Hematopoietic multipotent progenitor cell treated with erythropoietin and hydrocortisone succinate and interleukin-3 and kit ligand, for 4 days (in vitro differentiated cells): ENCODE measurements at places on chromosomes 11 and 22.

- DNase-seq = peak; percentile 85
Measured at GRCh38 chr22:24247564-24248344, 2.9 kb upstream of the GGT5 start.

- DNase-seq = no peak
Measured at GRCh38 chr11:47443028-47443700, 5.8 kb downstream of the RAPSN start.

- peak; percentile 26 for DNase-seq
Measured at GRCh38 chr11:70610566-70611565, 212.5 kb downstream of the CTTN start.

DNA sequence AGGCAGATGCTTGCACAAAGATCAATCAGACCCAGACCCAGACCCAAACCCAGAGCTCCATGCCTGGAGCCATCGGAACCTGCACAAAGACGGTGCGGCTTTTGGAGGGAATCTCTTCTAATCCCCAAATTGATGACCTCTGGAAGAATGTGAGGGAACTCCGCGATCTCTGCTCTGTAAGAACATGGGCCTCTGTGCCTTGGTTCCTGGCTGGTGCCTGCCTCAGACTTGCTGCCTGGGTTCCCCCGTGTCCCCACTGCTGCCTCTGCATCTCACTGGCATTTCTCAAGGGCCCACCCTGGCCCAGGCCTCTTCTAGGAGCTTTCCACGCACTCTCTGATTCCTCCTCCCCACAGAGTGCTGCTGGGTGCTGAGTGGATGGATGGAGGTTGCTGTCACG lies 1044.4 kb downstream of the TBC1D22A start:
- DNase-seq = no peak

DNA sequence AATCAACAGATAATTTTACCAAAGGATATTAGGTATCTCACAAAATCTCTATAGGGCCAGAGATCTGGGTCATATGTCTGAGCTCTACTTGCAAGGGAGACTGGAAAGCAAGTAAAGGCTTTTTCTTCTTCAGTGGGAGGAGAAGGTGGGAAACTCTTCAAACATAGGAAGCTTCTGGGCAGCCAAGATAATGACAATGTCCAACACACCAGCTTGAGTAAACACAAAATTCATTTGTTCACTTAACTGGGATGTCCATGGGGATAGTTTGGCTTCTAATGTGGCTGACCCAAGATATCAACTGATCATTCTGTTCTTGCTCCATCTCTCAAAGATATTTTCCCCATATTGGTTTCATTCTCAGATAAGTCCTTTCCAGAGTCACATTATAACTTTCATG lies 37.4 kb downstream of the OR2AT4 start:
- DNase-seq = no peak

- no peak for DNase-seq
Measured at GRCh38 chr22:43921370-43921769, 2.2 kb upstream of the PNPLA3 start.

DNA sequence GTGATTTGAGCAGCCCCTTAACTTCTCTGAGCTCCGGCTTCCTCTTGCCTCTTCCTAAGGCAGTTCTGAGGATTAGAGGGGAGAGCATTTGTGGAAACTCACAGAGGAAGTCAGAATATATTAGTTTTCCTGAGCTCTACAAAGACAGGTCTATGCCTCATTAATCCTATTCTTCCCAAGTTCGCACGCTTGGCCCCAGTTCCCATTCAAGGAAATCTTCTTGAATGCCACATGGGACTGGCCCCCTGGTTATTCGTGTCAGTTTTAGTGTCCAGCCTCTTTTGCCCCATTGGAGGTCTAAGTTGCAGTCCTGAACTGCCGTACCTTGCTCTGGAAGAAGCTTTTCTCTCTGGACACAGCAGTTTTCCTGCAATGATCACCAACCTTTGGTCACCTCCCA lies 37.6 kb upstream of the ALX4 start:
- DNase-seq = no peak

- no peak for DNase-seq
Measured at GRCh38 chr22:49663823-49664222, 163.8 kb downstream of the BRD1 start.

- peak; percentile 94 for DNase-seq
Measured at GRCh38 chr11:62553080-62553838, 6.7 kb upstream of the AHNAK start.

DNA sequence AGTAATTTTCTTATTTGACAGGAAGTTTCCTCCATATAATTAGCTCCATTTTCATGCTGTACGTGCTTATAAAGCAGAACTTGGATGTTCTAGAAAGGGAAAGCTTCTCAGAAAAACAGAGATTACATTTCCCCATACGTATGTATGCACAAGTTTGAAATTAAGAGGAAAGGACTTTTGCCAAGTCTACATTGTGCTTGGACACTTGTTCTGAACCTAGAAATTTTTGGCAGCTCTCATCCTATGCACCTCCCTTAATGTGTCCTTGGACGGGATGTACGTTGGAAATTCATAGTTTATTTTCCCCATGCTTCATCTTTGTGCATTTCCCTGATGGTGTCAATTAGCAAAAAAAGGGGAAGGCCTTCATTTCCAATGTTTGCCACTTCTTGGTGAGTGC lies 322.7 kb downstream of the BLID start:
- no peak for DNase-seq

DNA sequence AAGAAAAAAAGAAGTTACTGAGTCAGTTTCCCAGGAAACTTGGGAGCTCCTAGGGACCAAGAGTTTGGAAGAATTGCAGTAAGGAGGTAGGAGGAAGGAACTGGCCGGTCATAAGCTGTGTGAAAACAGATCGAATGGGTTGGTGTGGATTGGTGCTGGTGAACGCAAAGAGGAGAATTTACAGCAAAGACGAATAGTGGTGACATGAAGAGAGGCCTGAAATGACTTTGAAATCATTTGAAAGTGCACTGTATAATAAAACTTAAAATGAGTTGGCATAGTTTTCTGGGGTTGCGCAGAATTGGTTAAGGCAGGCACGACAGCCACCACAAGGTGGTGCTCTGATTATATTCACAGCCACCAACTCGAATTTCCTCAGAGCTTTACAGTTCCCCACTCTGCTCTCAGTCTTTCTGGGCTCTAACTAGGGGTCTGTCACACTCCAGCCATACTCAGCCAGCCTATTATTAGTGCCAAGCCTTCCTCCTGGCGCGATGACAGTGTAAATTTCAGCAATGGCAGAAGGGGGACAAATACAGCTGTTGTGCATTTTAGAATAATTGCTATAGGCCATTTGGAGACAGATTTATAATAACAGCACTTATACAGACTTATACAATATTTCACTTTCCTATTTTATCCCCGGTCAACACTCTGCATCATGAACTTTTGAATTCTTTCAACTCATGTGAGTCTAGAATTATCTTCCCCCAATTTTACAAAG lies 8.3 kb upstream of the HTR3B start:
- DNase-seq = peak; percentile 65

- no peak for DNase-seq
Measured at GRCh38 chr11:77402218-77402556, 71.7 kb downstream of the PAK1 start.

GRCh38 chr11:18312663-18313420 lies 9.1 kb downstream of the HPS5 start:
- DNase-seq = no peak

DNA sequence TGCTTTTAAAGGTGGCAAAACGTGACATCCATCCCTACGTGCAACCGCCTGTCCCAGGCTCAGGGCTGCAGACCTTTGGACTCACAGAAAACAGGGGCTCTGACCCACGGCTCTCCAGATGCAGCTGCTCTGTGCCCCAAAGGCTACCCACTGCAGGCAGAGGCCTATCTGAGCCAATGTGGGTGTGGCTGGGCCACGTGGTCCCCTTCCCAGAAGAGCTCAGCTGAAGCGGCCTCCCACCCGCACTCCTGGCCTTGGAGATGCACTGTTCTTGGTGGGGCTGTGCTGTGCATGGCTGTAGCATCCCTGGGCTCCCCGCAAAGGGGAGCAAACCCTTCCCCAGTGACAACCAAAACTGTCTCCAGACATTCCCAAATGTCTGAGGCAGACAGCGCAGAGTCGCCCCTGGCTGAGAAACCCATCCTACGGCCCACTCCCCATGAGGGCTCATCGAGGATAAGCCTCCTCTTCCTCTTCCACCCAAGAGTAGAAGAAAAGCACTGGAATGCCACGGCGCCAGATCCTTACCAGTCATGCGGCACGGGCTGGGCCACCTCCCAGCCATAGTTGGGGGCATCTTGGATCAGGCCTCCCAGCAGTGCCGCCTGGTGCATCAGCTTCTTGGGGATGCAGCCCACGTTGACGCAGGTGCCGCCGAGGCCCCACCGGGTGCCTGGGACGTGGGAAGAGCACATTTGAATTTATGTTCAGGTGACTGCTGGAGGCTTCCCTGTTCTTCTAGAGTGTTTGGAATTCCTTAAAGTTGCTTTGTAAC lies 23.1 kb upstream of the COMT start:
- no peak for DNase-seq

DNA sequence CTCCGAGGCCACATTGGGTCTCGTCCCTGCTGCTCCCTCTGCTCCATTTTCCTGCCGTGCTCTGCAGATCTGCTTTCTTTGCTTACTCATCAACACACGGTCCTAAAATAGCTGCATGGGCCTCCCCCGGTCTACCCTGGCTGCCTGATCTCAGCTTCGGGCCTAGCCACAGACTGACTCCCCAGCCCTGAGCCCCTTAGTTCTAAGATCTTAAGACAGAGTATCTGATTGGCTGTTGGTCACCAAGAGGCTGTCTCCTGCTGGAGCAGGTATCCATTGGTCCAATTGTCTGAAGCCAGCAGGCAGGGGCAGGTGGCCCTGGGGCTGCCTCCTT lies 53.7 kb upstream of the NECTIN1 start:
- DNase-seq = no peak

DNA sequence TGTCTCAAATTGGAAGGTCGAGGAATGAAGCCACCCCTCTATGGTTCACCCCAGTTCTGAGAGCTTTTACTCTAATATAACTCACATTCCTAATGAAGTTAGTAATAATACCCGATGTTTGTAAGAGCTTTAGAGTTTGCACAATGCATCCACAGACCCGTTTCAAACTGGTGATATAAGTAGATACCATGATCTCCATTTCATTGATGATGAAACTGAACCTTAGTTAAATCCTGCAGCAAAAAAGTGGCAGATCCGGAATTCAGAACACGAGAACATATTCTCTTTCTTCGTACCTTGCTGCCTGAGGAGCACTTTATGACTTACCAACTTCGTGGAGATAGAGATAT lies 757 bp upstream of the RBFOX2 start:
- no peak for DNase-seq

- DNase-seq = no peak
Measured at GRCh38 chr11:110182886-110183285, 89.7 kb downstream of the ZC3H12C start.

DNA sequence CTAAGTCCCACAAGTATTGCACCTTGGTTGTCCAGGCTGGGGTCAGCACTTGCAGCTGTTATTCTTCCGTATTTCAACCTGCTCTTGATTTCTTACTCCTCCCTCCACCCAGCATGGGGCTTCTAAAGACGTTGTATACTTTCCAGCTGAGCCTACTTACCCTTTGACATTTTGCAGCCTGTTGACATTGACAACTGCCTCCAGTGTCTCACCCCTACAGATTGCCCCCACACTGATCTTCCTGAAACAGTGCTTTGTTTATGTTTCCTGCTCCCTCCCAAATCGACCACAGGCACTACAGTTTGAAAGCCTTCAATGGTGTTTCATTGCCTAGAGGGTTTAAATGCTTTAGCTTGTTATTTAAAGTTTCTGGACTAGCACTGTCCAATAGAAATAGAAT lies 56.6 kb downstream of the FAM83F start:
- peak; percentile 42 for DNase-seq

DNA sequence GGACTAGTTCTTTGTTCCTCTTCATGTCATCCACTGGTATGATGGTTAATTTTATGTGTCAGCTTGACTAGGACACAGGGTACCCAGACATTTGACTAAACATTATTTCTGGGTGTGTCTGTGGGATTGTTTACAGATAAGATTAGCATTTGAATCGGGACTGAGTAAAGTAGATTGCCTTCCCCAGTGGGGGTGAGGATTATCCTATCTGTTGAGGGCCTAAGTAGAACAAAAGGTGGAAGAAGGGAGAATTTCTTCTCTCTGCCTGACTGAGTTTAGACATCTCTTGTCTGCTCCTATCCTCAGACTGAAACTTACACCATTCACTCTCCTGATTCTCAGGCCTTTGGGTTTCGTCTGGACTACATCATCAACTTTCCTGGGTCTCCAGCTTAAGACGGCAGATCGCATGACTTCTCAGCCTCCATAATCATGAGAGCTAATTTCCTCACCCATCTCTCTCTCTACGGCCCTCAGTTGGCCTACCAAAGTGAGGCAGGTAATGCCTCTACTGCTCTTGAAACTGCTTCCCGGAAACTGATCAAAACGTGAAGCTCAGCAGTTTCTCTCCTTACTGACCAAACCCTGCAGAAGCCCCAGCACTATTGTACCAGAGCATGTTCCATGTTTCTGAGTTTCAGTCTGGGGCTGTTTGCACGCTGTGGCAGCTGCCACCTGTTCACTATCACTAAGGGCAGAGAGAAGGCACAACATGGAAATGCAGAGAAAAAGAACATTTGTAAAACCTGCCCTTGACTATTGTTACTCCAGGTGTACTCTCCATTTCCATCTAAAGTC lies 95.4 kb downstream of the NXPE2 start:
- no peak for DNase-seq

GRCh38 chr22:45934659-45935341 lies 42.2 kb downstream of the WNT7B start:
- DNase-seq = peak; percentile 20

GRCh38 chr11:71183878-71184277 lies 68.5 kb downstream of the SHANK2 start:
- no peak for DNase-seq

GRCh38 chr11:36426226-36426848 lies 83.7 kb downstream of the TRAF6 start:
- DNase-seq = no peak

DNA sequence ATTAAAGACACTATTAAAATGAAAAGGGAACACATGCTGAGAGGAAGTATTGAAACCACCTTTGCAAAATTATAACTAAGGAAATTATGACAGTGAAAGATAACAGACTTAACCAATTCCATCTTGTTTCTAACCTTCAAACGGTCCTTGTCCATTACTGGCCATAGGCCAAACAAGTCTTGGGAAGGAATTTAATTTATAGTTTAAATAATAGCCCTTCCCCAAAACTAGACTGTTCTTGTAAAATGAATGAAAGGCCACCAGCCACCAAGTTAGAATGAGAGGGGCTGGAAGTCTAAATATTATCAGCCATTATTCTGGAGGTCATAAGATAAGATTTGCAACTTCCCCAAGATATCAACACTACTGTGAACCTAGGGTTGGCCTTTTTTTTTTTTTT lies 1.8 kb upstream of the TALDO1 start:
- DNase-seq = peak; percentile 66

- no peak for DNase-seq
Measured at GRCh38 chr11:70112017-70112434, 33.9 kb downstream of the ANO1 start.
